Fibroblast of skin of right quadriceps (primary cell): ENCODE measurements at places on chromosomes 7 and 10.

DNA sequence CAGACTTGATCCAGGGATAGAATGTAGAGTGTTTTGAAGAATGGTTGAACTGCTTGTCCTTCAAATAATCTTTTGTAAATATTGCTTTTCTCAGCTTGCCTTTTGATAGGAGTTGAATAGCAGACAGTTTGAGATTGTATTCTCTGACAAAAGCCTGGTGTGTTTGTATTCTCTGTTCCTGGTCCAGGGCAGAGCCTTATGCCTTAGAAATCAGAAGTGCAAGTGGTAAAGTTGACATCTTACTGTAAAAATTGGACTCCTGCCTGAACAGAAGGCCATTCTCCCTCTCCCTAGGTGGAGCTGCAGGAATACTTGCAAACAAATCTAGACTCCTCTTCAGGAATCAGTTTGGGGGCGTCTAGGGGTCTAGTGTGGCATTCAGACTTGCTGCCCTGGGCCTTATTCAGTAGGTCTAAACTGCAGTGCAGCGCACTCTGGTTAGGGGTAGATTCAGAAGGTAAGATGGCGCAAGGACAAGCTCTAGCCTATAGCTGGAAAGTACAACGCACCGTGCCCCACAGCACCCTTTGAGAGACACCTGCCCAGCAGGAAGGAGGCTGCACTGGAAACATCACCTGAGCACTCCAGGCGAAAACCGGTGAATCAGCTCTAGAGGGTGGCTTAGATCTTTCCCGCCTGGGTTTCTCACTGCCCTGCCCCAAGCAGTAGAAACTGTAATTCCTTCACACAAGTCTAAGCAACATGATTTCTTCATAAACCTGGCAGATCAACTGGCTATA lies 608.5 kb upstream of the GALNT17 start:
- DNase-seq = no peak

DNA sequence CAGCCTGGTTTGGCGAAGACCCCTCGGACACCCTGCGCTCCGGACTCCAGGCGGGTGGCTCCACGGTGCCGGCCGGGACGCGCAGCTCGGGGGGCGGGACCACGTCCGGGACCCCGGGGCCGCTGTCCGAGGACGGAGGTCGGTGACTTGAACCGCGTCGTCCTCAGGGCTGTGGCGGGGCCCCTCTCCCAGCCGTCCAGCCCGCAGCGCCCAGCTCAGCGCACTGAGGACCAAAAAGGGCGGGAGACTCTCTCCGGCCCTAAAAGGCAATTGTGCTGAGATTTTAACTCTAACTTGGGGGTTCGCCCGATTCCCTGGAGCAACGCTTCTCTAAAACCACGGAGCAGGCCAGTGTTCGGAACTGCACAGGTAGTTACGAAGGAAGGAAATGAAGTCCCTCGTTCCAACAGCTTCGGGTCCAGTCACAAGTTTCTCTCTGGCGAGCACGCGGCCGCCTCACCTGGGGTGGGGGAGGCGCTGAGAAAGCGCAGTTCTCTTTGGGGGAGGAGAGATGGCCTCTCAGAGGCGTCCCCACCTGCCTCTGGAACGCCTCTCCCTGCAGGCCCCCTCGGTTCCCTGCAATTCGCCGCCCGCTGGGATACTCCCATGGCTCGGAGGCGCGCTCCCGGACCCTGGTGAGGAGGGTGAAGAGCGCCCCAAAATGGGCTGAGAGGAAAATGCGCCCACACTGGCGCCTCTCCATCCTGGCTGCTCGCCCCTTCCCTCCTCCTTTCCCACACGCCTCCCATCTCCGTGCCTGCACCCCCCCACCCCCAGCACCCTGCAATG lies 352.7 kb downstream of the DNAJB6 start:
- no peak for DNase-seq

- peak; percentile 62 for DNase-seq
These were observed 30.0 kb upstream of the TES start for GRCh38 chr7:116180302-116180701.

DNA sequence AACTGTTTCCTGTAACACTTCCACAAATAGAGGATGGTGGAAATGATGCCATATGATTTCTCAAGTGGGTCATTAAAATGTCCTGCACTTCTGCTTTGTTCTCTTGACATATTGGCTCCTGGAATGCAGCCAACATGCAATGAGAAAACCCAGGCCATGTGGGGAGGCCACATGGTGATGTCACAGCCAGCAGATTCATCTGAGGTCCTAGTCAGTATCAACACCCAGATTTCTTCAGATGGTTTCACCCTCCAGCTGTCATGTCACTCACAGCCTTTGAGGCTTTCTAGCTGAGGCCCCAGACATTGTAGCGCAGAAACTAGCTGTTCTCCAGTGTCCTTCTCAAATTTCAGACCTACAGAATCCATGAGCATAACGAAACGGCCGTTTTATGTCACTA lies 102.3 kb upstream of the NUPR2 start:
- DNase-seq = no peak

DNA sequence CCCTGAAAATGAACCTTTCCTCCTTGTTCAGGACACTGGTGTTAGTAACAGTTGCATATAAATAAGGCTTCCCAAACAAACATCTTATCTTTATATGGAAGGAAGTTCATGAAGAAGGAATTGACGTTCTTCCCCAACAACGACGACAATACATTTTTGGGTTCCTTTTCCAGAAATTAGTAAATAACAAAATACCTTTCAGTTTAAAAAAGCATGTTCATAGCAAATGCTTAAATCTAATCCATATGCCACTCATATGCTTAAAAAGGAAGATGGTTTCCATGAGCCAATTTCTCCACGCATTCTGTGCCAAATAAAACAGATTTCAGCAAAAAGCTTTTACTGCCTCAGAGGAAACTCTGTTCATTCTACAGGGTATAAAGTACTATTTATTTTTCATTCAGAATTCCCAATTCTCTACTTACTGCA lies 182.6 kb downstream of the COBL start:
- peak; percentile 8 for DNase-seq
